Cerebellum (tissue), 4 donors: ENCODE measurements at places on chromosomes 11 and 22. TPM values are rescaled to one million over a fixed set of nuclear protein-coding genes. Genes with fewer than 3 reads are reported as not detected.
A peak's percentile ranks its signal among the peaks of the same experiment; 100 is the strongest.

DNA sequence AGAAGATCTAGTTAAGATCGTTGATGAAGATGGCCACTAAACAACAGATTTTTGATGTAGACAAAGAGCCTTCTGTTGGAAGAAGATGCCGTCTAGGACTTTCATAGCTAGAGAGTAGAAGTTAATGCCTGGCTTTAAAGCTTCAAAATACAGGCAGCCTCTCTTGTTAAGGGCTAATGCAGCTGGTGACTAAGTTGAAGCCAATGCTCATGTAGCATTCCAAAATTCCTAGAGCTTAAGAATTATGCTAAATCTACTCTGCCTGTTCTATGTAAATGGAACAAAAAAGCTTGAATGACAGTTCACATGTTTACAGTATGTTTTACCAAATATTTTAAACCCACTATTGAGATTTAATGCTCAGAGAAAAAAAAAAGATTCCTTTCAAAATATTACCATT is 492.6 kb downstream of the CNTN5 start:
- no peak for DNase-seq

- DNase-seq, result no peak
Observed at GRCh38 chr11:83818349-83818748, 532.2 kb upstream of the CCDC90B start.

DNA sequence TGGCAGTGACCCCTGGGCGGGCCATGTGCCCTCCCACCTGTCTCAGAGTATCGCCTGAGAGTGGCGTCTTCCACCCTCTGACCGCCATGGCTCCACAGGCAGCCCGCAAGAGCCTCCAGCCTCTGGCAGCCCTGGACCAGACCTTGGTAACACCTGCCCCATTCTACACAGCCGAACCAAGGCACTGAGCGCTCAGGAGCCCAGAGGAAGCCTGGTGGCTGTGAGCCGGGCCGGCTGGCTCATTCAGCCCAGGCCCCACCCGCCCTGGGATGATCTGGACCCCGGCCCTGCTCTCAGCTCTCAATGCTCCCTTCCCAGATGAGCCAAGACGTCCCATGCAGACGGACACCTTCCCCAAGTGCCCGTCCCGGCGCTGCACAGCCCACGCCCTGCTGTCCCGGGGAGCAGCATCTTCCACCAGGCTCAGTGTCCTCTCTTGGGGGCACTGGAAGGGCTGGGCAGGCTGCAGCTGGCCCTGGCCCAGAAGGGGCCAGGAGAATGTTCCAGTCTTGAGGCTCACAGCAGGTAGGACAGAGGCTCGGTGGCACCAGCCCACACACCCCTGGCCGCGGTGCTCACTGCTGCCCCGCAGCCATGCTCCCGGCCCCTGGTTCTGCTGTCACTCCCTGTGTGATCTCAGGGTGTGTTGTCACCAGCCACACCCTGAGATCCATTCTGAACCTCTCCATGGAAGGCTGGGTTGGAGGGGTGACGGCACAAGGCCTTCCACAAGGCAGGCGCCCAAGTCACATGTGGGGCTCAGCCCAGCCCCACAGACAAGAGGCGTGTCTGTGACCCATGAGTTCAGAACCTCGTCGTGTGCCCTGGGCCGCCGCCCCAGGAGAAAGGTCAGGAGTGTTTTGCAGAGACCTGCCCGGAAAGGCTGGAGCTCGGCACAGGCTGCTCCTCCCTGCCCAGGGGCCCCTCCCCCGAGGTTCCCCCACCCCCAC is 24.2 kb upstream of the PPARA start:
- DNase-seq, result no peak

DNA sequence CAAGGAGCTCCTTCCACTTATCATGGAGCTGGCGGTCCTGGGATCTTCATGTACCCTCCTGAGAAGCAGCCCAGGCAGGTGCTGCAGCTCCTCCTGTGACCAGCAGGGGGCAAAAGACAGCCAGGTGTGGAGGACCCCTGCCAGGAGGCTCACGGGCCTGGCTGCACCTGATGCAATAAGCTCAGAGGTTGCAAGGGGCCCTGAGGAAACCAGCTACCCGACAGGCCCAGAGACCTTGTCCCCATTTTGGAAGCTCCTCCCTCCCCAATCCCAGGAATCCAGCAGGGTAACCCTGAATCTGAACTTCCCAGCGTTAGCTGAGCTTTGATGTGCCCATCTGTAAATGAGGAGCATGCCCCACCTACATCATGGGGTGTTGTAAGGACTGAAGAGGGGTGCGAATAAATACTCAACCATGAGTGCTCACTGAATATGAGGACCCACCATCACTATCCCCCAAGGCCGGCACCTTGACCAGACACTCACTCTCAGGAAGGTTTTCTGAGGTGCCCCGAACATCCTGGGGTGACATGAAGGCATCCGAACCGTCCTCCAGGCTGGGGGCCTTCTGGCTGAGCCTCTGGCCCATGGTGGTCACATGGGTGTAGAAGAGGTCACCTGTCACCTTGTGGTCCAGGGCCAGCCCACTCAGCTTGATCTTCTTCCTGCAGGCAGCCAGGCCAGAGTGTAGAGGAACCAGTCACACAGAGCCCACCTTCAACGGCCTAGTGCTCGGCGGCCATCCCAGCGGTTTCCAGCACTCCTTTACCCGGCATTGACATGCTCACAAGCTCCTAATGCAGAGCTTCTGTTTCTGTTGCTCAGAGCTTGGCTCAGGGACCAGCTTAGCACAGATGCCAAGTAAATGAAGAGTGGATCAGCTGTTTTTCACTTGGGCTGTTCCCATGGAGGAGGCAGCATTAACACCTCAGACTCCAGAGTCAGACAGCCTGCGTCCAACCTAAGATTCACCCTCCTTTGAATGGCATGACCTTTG is 21.7 kb downstream of the SLC43A1 start:
- DNase-seq, result no peak

GRCh38 chr11:17164361-17165246 is 43.2 kb downstream of the PIK3C2A start:
- DNase-seq, result no peak

DNA sequence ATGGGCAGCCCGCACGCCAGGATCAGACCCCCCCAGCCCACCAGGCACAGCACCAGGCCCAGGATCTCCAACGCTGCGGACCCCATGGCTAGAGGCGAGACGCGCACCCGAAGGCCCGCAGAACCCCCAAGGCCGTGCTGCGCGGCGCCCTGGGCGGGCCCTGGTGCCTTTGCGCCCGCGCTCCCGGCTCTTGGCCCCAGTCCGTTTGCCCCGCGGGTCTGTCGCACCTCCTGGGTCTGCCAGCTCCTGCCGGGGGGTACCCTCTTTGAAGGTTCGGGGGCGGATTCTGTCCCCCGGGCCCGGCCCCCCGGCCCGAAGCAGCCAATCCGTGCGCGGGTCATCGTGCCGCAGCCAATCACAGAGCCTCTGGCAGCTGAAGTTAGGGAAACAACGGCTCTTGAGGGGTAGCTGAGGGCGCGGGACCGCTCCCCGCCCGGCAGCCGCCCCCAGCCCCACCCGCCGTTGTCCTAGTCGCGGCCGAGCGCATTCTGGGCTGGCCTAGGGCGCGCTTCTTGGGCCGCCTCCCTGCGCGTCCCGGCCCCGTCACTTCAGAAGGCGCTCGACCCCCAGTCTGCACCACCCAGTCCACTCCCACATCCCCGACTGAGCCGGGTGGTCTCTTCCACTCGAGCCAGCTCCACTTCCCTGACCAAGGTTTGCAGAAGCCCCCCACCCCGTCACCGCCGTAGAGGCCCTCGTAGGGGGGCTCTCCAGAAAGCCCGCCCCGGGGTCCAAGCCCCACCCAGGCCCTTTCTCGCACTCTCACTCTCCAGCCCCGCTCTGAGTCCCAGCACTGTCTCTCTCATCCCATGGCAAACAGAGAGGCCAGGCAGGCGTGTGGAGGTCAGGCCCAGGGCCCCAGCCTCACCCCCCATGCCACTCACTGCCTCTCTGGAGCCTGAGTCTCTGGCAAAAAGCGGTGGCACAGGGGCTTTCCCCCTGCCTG is at the start of gene CLDN5:
TSS of gene CLDN5 (minus strand) at position 241 of the 946 bp plus-strand sequence. CDS start at position 86, 155 bp downstream.
- DNase-seq, result peak; percentile 38

OR6A2 gene
- 3.1 TPM for total RNA-seq

CYB5R2 gene
- total RNA-seq, result 2.5 TPM

OR8D4 gene
- 0.18 TPM for total RNA-seq

NRXN2 gene
- total RNA-seq, result 134 TPM
